CD4-positive, CD25-positive, alpha-beta regulatory T cell (primary cell): ENCODE measurements at places on chromosomes 2 and 18. TPM values are rescaled to one million over a fixed set of nuclear protein-coding genes. Genes with fewer than 3 reads are reported as not detected.

IL1F10 gene
- not detected for polyA plus RNA-seq

LRATD1 gene
- not detected for polyA plus RNA-seq

ASAP2 gene
- not detected for polyA plus RNA-seq

CHRND gene
- not detected for polyA plus RNA-seq

SH2D6 gene
- polyA plus RNA-seq: not detected

DCC gene
- polyA plus RNA-seq: not detected

ATP9B gene
- 17.6 TPM for polyA plus RNA-seq

RAB6C gene
- not detected for polyA plus RNA-seq

IL1A gene
- not detected for polyA plus RNA-seq

CTDSP1 gene
- polyA plus RNA-seq: 22.5 TPM

SPAG16 gene
- polyA plus RNA-seq: 21.1 TPM

PECR gene
- 43.2 TPM for polyA plus RNA-seq

LYPD6 gene
- not detected for polyA plus RNA-seq

CRACDL gene
- polyA plus RNA-seq: 0.16 TPM

STON1 gene
- 0.17 TPM for polyA plus RNA-seq

CTNNA2 gene
- not detected for polyA plus RNA-seq

HADHA gene
- polyA plus RNA-seq: 132 TPM

VAPA gene
- polyA plus RNA-seq: 253 TPM

NXPH2 gene
- not detected for polyA plus RNA-seq

CYRIA gene
- polyA plus RNA-seq: 0.25 TPM

PMAIP1 gene
- polyA plus RNA-seq: 84.5 TPM

DTNB gene
- 19.4 TPM for polyA plus RNA-seq

CD8B2 gene
- polyA plus RNA-seq: 0.13 TPM

PLA2R1 gene
- not detected for polyA plus RNA-seq
